ENCODE measurements at places on chromosomes 11 and 22.

DNA sequence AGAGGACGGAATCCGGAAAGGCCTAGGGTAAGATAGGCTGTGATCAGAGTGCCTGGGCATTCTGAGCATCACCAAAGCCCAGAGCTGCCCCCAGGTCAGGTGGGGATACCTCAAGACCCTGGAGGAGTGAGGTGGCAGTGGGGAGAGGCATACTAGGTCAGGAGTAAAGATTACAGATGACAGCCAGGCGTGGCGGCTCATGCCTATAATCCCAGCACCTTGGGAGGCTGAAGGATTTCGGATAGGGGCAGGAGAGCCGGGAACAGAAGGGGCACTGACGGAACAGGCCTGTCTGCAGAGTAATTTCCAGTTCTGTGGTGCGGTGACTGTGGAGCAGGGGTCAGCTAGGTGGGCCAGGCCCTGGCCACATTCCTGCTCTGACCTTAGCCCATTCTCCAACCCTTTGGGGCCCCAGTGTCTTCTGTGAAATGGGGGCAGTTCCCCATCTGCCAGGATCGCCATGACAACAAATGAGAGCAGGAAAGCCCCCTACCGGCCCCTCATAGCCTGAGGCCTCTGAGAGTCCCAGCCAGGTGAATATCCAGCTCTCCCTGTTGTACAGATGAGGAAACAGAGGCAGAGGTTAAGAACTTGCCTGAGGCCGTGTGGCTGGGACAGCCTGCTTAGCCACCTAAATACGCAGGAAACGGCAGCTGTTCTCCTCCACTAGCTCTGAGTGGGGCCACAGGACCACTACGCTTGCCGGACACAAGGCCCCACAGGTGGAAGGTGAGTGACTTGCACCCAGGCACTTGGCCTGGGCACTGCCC lies 9.2 kb downstream of the BAD start:
- DNase-seq = no peak

DNA sequence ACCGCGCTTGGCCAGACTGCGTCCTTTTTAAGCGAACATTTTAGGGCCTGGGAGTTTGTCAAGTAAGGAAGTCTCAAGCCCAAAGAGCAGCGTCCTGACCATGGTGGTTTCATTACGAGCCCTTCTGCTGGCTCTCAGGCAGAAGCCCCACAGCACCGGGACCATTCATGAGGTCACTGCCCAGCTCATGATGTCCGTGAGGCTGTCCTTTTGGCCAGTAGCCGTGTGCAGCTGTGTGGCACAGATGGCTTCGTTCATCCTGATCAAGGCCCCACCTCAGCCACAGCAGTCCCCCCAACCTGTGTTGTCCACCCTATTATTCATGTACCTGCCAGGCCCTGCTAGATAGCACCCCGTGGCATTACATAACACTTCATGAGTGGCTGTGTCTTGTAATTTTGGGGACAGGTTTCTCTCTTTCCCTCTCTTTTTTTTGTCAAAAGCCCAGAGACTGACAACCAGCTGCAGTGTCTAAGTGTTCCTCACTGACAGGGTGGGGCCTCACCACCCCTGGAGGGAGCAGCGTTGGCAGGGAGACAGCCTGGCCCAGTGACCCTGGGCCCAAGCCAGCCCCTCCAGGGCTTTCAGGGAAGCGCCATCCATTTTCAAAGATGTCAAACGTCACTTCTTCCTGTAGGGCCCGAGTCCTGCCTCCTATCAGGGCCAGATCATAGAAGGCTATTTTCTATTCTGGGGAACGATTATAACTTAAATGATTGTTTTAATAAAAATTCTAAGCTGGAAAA lies 21.8 kb upstream of the CABP7 start:
- DNase-seq = no peak

- no peak for DNase-seq
Measured at GRCh38 chr11:4146070-4146771, 51.6 kb downstream of the RRM1 start.

GRCh38 chr22:27911330-27911729 lies 7.7 kb downstream of the PITPNB start:
- DNase-seq = no peak

DNA sequence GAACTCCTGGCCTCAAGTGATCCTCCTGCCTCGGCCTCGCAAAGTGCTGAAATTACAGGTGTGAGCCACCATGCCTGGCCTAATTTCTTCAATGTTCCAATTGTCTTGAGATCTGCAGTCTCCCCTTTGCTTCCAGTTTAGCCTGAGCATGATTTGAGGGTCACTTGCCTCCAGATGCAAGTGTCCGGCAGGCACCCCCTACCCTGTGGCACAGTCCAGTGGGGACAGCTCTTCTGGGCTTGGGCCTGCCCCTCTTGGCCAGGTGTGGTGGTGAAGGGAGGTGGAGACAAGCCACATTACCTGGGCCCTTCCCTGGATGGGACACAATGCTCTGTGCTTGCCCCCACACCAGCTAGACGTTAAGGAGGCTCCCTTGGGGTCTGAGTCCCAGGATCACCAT lies 21.3 kb upstream of the CACNG2 start:
- DNase-seq = no peak

- DNase-seq = no peak
Measured at GRCh38 chr11:102047305-102047924, at the start of gene CFAP300. Gene CFAP300 (plus strand): TSS chr11:102047437. CDS start chr11:102047471, 34 bp downstream.

DNA sequence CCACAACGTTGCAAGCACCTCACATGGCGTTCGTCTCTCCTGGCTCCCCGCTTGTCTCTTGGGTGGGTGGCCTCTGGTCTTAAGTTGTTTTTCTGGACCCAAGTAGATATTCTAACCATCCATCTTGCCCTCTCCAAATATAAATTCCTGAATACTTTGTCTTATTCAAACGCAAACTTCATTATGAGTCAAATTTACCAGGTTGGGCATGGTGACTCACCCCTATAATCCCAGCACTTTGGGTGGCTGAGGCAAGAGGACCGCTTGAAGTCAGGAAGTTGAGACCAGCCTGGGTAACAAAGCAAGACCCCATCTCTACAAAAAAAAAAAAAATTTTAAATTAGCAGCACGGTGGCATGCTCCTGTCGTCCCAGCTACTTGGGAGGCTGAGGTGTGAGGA lies 5.1 kb upstream of the IGSF9B start:
- no peak for DNase-seq

- DNase-seq = peak; percentile 37
Measured at GRCh38 chr11:133947321-133947756, 9.4 kb downstream of the IGSF9B start.

DNA sequence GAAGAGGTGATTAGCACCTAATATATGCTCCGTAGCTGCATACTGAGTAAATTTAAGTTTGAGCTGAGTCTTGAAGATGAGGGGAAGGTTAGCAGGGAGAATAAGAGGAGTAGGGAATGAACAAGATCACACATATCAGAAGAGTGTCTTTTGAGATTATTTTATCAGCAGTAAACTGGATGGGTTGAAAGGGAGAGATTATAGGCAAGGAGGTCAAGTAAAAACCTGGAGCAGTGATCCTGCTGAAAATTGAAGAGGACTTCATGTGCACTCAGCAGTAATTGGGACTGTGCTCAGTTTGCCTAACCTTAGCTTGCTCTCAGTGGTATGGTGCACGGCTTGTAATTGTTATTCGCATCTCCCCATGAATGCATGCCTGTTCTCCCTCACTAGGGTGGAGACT lies 79.5 kb upstream of the PICALM start:
- DNase-seq = no peak

DNA sequence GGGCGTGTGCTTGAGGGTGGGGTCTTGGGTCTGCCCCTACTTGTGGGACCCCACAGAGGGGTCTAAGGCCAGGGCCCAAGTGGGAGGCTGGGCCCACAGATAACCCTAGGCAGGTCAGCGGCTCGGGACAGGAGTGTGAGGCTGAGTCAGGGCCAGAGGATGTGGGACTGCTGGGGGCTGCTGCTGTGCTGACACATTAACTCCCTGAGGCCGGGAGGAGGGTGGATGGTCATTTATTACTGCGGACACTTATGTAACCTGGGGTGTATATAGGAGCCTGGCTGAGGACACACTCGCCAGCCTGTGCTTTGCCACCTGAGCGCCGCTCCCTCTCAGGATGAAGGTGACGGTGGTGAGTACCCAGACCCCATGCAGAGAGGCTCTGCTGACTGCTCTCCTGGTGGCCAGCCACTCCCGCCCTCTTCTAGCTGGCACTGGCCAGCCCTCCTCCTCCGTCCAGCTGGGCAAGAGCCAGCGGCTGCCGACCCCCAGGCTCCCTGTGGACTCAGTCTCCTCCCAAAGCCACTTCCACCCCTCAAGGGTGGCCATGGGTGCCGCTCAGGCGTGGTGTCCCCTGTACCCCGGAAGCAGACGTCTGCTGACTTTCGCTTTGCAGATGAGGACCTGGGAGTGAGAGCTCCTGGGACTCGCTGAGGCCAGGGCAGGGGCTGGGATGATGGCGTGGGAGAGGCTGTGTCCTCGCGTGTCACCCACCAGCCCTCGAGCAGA lies at the start of gene MIOX:
Gene MIOX, plus strand, starts transcription at position 299 of the 729 bp plus-strand sequence. Its CDS starts 39 bp downstream, at position 338.
- DNase-seq = no peak

DNA sequence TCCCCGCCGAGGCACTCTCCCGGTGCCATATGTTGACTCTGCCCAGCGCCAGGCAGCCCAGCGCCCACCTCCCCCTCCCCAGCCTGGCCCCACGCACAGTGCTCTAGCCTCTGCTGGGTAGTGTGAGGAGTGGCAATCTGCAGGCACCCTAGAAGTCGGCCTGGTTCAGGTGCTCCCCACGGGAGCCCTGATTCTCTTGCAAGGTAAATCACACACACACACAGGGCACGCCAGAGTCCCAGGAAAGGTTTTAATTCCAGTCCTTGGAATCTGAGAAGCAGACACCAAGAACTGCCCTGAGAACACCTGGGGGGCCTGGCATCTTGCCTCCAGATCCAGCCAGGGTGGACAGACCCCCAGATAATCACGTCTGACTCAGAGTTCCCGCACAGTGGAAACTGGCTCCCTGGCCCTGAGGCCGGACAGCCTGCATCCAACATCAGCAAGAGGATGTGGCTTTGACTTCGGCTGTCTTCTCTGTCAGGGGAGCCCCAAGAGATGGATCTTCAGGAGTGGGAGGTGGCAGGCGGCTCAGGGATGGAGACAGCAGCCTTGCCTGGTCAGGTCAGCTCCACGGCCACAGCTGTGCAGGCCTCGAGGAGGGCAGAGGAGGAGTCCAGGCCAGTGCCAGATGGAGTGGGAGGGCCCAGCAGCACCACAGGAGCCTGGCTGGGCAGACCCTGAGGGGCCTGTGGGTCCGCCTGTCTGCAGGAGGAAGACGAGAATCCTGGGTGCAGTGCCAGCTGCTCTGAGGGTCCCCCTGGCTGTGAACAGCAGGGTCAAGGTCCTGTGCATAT lies 1.1 kb upstream of the RIN1 start:
- no peak for DNase-seq

GRCh38 chr11:44885919-44886789 lies 64.5 kb downstream of the TP53I11 start:
- DNase-seq = no peak

DNA sequence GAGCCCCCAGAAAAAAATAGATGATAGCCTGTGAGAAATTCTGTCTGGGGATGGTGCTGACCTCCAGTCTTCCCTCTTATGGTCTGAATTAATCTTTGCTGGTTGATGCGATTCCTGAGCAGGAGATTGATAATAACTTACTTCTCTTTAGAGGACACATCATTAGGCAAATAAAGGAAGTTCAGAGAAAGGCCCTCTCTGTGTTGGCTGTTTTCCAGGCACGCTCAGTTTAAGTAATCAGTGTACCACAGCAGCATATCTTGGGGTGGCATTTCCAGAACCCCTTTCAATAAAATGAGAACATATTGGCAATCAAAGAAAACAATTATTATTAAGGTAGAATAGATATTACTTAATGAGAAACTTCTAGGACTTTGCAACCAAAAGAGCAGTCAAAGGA lies 1129.3 kb upstream of the RAG2 start:
- DNase-seq = no peak

DNA sequence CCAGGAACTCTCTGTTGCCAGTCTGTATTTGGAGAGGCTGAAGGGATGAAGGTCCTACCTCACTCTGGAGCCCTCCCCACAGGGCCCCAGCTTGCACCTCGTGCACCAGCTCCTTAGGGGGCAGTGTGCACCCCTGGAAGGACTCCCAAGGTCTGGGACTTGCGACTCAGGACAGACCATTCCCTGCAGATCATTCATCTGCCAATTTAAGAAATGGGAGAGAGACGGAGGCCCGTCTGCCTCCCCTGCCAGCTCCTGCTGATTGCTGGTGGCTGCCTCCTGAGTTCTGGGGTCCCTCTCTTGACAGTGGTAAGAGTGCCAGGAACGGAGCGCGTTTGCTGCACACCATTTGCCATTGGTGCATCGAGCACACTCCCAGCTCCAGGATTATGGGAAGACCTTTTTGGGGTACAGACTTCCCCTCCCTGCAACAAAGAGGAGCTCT lies 27.4 kb upstream of the MALAT1 start:
- peak; percentile 49 for DNase-seq

DNA sequence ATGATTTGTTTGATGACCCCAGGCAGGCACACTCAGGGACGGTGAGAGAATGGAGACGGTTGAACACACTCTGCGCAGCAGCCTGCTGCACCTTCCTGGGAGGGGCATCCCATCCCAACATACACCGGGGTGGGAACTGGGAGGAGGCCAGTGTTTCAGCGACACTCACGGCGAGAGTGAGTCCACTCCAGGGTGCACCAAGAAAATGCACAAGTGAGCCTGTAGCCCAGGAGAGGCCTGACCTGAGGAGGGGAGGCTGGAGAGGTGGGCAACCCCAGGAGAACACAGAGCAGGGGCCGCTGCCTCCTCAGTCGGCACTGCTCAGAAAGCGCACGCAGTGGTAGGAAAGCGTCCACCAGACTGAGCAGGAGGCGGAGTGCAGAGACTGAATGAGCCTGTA lies 54.5 kb downstream of the IGF2 start:
- no peak for DNase-seq

- DNase-seq = peak; percentile 73
Measured at GRCh38 chr11:63478896-63479295, 12.1 kb downstream of the PLAAT5 start.

DNA sequence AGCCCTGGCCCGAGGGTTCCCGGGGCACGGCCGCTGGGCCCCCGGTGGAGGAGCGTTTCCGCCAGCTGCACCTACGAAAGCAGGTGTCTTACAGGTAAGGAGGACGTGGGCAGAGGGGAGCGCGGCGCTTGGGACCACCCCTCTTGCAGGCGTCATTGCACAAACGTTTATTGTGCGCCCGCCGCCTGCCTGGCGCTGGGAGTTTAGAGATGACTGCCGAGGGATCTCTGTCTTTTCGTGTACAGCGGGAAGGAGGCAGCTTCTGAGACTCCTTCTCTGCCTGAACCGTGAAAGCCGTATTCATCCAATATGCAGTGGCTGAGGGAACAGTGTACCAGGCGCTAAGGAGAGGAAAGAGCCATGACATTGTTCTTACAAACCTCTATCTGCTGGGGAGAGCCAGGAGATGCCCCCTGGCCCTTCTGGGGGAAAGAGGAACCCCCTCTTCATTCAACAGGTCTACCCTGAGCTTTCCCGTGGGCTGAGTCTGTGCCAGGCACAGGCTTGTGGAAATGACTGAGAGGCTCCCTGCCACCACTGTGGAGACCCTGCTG lies 13.8 kb upstream of the DGKZ start:
- no peak for DNase-seq

DNA sequence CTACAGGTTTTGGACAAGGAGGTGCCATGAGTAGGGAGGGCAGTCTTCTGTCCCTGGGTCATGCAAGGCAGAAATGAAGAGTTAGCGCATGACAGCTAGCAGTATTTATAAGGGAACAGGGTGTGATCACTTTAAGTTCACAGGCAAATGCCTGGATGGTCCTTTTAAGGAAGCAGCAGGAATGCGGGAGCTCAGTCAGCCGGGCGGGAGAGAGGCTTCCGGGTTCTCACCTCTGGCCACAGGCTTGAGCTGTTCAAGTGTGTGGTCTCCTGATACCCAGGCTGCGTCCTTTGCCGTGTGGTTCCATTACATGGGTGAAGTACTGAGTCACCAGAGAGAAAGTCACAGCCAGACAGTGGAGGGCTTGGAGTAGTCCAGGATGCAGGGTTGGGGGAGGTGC lies 105.4 kb downstream of the BCR start:
- DNase-seq = no peak

All from NAMALWA (cell line).